Thymus (tissue), 14 donors: ENCODE measurements at places on chromosomes 5 and 9.

DNA sequence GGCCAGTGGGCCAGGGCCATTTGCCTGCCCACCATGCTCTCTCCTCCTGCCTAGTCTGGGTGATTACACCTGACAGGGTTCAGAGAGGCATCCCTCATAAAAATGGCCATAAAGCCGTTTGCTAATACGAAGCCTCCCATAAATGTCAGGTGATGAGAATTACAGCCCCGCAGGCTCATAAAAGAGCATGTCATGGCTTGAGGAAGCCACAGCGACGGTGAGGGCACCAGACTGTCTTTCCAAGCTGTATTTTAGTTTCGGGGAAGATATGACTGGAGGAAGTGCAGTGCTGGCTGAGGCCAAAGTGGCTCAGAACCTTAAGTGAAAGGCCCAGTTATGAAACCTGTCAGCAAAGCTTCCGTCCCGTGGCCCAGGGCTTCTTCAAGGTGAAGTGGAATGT is 18.5 kb upstream of the TCERG1 start:
- no peak for DNase-seq
- H3K27ac ChIP-seq, result no peak overlapping the region
- H3K27me3 ChIP-seq, result no peaks in the 10 kb centered on the region
- no peaks in the 10 kb centered on the region for H3K4me1 ChIP-seq
- H3K36me3 ChIP-seq, result no peaks in the 10 kb centered on the region

- no peaks in the 10 kb centered on the region for H3K4me1 ChIP-seq
- H3K27ac ChIP-seq, result no peak overlapping the region
- H3K27me3 ChIP-seq, result no peaks in the 10 kb centered on the region
- DNase-seq, result no peak
- H3K36me3 ChIP-seq, result no peaks in the 10 kb centered on the region
Observed at GRCh38 chr5:105963696-105964255, 1707.0 kb downstream of the EFNA5 start.

- no peaks in the 10 kb centered on the region for H3K4me1 ChIP-seq
- H3K27ac ChIP-seq, result no peak overlapping the region
- H3K4me3 ChIP-seq, result no peak overlapping the region
Observed at GRCh38 chr5:164577742-164578141, 1072.3 kb downstream of the MAT2B start.

- H3K27ac ChIP-seq, result no peak overlapping the region
- no peaks in the 10 kb centered on the region for H3K36me3 ChIP-seq
- no peak for DNase-seq
- H3K4me3 ChIP-seq, result no peak overlapping the region
- peaks cover 12% of the 10 kb centered on the region for H3K27me3 ChIP-seq
Observed at GRCh38 chr9:127562841-127563401, 49.2 kb upstream of the STXBP1 start.

DNA sequence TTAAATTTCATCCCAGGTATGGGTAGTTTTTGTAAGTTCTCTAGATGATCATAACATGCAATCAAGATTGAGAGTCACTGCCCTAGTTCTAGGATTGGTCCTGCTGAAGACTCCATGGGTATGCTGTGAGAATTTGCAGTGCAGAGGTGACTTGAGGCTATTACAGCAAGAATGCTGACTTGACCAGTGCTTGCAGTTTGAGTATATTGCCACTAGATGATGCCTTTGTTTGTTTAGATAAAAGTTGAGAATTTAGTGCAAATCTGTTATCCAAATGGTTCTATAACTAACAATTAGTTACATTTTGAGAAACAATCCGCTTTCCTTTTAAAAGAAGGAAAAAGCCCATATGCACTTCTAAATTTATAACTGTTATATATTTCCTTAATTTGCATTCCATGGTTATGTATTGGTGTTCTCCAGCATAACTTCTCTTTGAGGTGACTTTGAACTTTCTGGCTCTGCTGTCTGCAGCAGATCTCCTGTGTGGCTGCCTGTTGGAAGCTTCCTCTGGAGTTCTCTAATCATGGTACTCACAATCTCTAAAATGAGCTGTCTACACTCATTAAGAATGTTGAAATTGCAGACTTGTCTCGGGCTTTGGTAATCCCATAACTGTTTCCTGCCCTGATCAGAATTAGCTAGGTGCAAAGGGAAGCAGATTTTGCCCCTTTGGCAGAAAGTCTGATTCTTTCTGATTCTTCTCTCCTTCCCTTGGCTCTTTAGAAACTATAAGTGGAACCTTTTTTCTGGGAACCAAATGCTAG is 24.9 kb downstream of the MELK start:
- no peak for DNase-seq
- no peak overlapping the region for H3K27ac ChIP-seq
- peaks cover 26% of the 10 kb centered on the region for H3K36me3 ChIP-seq

GRCh38 chr5:62606878-62607277 is 28.3 kb downstream of the LRRC70 start:
- no peak overlapping the region for H3K4me3 ChIP-seq
- no peak overlapping the region for H3K27ac ChIP-seq
- peaks cover 7% of the 10 kb centered on the region for H3K36me3 ChIP-seq

- peaks cover 7% of the 10 kb centered on the region for H3K27me3 ChIP-seq
- H3K4me1 ChIP-seq, result peaks cover 14% of the 10 kb centered on the region
- H3K36me3 ChIP-seq, result no peaks in the 10 kb centered on the region
- H3K4me3 ChIP-seq, result no peak overlapping the region
Observed at GRCh38 chr9:128246471-128246870, 29.3 kb downstream of the GOLGA2 start.

- H3K4me3 ChIP-seq, result no peak overlapping the region
- DNase-seq, result no peak
- no peak overlapping the region for H3K27ac ChIP-seq
- no peaks in the 10 kb centered on the region for H3K4me1 ChIP-seq
Observed at GRCh38 chr9:106717686-106718085, 145.3 kb upstream of the ZNF462 start.

DNA sequence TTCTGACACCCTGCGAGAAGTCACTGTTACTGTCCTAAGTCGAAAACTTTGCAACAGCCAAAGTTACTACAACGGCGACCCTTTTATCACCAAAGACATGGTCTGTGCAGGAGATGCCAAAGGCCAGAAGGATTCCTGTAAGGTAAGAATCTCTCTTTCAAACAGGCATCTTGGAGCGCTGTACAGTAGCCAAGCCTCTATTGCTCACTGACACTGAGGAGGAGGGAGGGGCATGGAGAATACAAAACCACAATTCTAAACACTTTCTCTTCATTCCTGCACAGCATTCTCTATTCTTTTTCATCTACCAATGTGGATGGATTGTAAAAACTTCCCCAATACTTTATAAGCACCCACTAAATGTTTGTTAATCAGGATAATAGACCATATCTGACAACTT is 7.4 kb downstream of the GZMK start:
- no peaks in the 10 kb centered on the region for H3K36me3 ChIP-seq
- no peaks in the 10 kb centered on the region for H3K27me3 ChIP-seq
- DNase-seq, result no peak
- no peak overlapping the region for H3K27ac ChIP-seq

GRCh38 chr5:160369990-160370712 is at the start of gene C1QTNF2:
Gene C1QTNF2, minus strand, starts transcription at chr5:160370626. Its CDS starts 15,615 bp downstream, at chr5:160355011.
- no peaks in the 10 kb centered on the region for H3K36me3 ChIP-seq
- no peak for DNase-seq
- H3K4me1 ChIP-seq, result peaks cover 8% of the 10 kb centered on the region
- peak within 1 kb of the TSS; percentile 50 for H3K4me3 ChIP-seq
- peak within 1 kb of the TSS; percentile 31 for H3K27ac ChIP-seq
- H3K27me3 ChIP-seq, result peaks cover 47% of the 10 kb centered on the region

- no peak for DNase-seq
- H3K27me3 ChIP-seq, result no peaks in the 10 kb centered on the region
- H3K4me3 ChIP-seq, result no peak overlapping the region
- peaks cover 4% of the 10 kb centered on the region for H3K36me3 ChIP-seq
- no peak overlapping the region for H3K27ac ChIP-seq
- no peaks in the 10 kb centered on the region for H3K4me1 ChIP-seq
Observed at GRCh38 chr5:39024884-39025283, 49.3 kb downstream of the RICTOR start.

DNA sequence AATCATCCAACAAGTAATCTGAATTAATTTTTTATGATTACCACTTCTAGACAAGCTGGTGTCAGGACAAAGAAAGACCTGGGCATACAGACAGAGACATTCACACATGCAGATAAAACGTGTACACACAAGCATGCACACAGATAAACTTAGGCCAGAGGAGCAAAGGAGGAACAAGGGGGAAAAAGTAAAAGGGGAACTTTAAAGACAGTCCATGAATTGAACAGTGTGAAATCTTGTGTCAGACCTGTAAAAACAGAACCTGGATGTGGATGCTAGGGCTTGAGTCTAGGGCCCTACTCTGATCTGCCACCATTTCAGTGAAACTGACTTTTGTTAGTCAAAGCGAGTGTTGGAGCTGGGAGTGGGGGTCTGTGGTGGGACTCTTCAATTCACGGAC is 11.2 kb upstream of the ZSWIM6 start:
- H3K4me3 ChIP-seq, result no peak overlapping the region
- no peak overlapping the region for H3K27ac ChIP-seq
- H3K4me1 ChIP-seq, result peaks cover 20% of the 10 kb centered on the region
- no peak for DNase-seq
- no peaks in the 10 kb centered on the region for H3K36me3 ChIP-seq
- no peaks in the 10 kb centered on the region for H3K27me3 ChIP-seq

- no peak within 1 kb of the TSS for H3K27ac ChIP-seq
- peaks cover 4% of the 10 kb centered on the region for H3K4me1 ChIP-seq
- H3K4me3 ChIP-seq, result peak within 1 kb of the TSS; percentile 1
- no peak for DNase-seq
- H3K36me3 ChIP-seq, result no peaks in the 10 kb centered on the region
- peaks cover 87% of the 10 kb centered on the region for H3K27me3 ChIP-seq
Observed at GRCh38 chr5:180649297-180650039, at the start of gene FLT4. Gene FLT4, minus strand, starts transcription at chr5:180649600. Its CDS starts 55 bp downstream, at chr5:180649545.

GRCh38 chr5:181166812-181167733 is 19.7 kb downstream of the OR2V2 start:
- H3K27ac ChIP-seq, result no peak overlapping the region
- H3K36me3 ChIP-seq, result no peaks in the 10 kb centered on the region
- peaks cover 28% of the 10 kb centered on the region for H3K27me3 ChIP-seq
- no peak overlapping the region for H3K4me3 ChIP-seq
- no peak for DNase-seq

DNA sequence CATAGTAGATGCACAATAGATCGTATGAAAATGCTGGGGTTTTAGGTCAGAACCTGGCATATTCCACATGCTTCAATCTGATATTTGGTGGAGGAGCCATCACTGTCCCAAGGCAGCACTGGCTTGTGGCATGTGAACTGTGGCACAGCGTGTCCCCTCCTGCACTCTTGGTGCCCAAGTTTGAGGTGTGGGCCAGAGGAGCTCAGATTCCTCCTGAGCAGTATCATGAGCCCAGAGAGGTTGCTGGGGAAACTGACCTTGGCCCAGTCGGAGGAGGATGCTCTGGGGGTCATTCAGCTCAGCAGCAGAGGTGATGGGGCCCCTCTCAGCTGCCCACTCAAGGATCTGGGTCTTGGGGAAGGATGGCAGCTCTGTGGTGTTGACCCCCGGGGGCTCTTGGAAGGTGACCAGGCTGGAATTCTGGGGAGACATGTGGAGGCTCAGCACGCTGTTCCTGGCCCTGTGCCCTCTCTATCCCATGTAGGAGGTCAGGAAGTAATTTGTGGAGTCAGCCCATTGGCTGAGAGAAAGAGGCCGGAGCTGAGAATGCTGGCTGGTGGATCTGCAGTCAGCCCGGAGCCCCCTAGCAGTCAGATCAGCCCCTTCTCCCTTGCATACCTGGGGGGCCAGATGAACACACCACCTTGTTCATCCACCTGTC is 23.7 kb downstream of the FPGS start:
- no peak overlapping the region for H3K27ac ChIP-seq
- no peak overlapping the region for H3K4me3 ChIP-seq
- H3K27me3 ChIP-seq, result peaks cover 6% of the 10 kb centered on the region
- no peak for DNase-seq
- no peaks in the 10 kb centered on the region for H3K4me1 ChIP-seq
- H3K36me3 ChIP-seq, result no peaks in the 10 kb centered on the region

DNA sequence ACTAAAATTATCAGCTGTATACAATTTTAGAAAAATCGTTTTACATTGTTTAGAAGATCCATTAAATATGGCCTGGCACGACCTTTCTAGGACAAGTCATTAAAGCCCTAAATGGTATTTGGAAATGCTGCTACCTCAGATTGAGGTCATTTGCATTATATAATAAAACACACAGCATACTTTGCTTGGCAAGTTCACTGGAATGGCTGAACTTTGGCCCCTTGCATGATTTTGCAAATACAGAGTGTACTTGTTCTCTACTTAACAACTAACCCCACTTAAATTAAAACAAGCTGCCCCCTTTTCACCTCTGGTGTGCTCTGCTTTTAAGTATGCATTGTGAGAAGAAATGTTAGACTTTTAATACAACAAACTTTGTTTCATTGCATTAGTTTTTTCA is 860.1 kb downstream of the PTPRD start:
- H3K27me3 ChIP-seq, result no peaks in the 10 kb centered on the region
- no peaks in the 10 kb centered on the region for H3K36me3 ChIP-seq
- no peaks in the 10 kb centered on the region for H3K4me1 ChIP-seq
- DNase-seq, result no peak

- no peak for DNase-seq
- H3K4me3 ChIP-seq, result no peak overlapping the region
- no peak overlapping the region for H3K27ac ChIP-seq
- no peaks in the 10 kb centered on the region for H3K36me3 ChIP-seq
- H3K4me1 ChIP-seq, result no peaks in the 10 kb centered on the region
Observed at GRCh38 chr9:37554318-37554717, 21.9 kb downstream of the FBXO10 start.

DNA sequence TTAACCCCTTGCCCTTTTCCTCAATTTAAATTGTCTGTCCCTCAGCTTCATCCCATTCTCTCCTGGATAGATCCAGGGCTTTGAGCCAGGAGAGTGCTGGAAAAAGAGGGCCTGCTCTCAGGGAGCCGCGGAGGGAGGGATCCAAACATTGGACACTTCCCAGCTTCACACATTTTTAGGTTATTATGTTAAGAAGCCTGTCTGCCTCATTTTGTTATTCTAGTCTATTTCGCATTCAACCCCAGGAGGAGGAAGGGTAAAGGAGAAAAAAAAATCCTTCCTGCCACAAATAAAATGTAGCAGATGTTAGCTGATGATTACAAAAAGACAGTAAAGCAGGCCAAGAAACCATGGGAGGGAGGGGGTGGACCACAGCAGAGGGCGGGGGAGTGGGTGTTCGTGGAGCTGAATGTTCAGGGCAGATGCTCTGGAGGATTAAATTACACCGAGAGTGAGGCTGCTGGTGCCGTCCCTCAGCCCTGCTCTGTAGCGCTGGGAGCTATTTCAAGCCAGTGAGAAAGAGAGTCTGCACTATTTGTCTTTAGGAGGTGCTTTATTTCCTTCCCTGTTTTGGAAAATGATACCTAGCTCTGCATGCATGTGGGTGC is 60.6 kb upstream of the ZFR start:
- no peaks in the 10 kb centered on the region for H3K36me3 ChIP-seq
- no peak overlapping the region for H3K4me3 ChIP-seq
- H3K27ac ChIP-seq, result no peak overlapping the region
- peaks cover 13% of the 10 kb centered on the region for H3K4me1 ChIP-seq
- DNase-seq, result peak; percentile 28
